ENCODE measurements at places on chromosomes 3 and 15.

DNA sequence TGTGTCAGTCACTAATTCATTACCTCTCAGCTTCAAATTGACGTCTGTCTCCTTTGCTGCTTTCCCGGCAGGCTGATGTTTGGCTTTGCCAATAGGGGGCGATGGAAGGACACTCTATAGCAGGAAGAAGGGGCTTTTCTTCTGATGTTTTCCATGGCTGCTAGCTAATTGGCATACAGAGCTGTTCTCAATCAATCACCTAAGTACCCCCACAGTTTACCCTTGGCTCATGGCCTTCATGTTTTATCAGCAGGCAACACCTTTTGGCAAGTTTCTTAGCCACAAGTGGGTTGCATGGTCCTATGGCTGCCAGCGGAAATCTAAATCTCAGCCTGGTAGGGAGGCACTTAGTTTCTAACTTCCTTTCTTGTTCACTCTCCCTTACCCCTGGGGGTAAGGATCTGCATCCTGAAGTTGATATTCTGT is 45.0 kb downstream of the ESYT3 start:
- DNase-seq: peak; percentile 41

GRCh38 chr15:92610101-92610520 is 45.5 kb downstream of the FAM174B start:
- no peak for DNase-seq

- no peak for DNase-seq
Observed at GRCh38 chr3:4302747-4303146, 422 bp upstream of the SETMAR start.

- no peak for DNase-seq
Observed at GRCh38 chr3:31573036-31573779, 40.5 kb downstream of the STT3B start.

GRCh38 chr15:99416191-99417188 is 149.3 kb upstream of the MEF2A start:
- no peak for DNase-seq

- peak; percentile 16 for DNase-seq
Observed at GRCh38 chr15:87610366-87610765, 646.2 kb downstream of the NTRK3 start.

- DNase-seq: no peak
Observed at GRCh38 chr3:66450390-66451022, 50.3 kb downstream of the LRIG1 start.

All from hepatic stellate cell (primary cell).